Sciatic nerve (tissue), 2 donors: ENCODE measurements at places on chromosomes 1 and 21. TPM values are rescaled to one million over a fixed set of nuclear protein-coding genes. Genes with fewer than 3 reads are reported as not detected.

The C1orf115 gene
- total RNA-seq: 24.3 TPM

The DESI2 gene
- 19.3 TPM for total RNA-seq

The CD5L gene
- total RNA-seq: 0.27 TPM

The PDC gene
- not detected for total RNA-seq

The ZC3H11A gene
- 84.7 TPM for total RNA-seq

The CCDC185 gene
- not detected for total RNA-seq
